Activated CD4-positive, alpha-beta T cell treated with anti-CD3 and anti-CD28 coated beads for 24 hours (primary cell): ENCODE measurements at places on chromosomes 13 and 19.

DNA sequence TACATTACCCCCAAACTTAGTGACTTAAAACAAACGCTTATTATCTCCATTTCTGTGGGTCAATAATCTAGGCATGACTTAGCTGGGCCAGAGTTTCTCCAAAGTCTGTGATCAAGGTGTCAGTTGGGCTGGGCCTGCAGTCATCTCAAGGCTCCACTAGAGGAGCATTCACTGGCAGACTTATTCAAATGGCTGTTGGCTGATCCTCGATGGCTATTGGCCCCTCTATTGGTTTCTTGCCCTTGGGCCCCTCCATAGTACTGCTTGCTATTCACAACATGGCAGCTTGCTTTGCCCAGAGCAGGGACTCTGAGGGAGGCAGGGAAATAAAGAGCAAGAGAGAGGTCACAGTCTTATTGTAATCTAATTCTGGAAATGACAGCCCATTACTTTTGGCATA is 57.6 kb downstream of the RCBTB2 start:
- no peak for DNase-seq

GRCh38 chr13:48402325-48402932 is 10.5 kb downstream of the LPAR6 start:
- no peak for DNase-seq

DNA sequence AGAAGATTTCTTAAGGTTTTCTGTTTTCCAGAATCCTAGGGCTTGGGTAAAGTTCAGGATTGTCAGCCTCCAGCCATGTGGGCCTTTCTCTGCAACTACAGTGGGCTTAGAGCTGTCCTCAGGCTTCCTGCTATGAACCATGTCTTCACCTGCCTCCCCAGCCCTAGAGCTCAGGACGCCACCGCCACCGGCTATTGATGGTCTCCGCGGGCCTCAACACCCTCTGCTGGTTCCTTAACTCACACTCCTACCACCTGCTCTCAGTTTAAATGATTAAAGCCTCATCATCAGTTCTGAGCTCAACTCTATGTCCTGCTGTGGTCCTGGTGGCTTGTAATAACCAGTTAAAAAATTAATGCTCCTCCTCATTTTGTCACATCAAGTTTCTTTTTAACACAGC is 221.0 kb downstream of the EFNB2 start:
- DNase-seq = no peak

DNA sequence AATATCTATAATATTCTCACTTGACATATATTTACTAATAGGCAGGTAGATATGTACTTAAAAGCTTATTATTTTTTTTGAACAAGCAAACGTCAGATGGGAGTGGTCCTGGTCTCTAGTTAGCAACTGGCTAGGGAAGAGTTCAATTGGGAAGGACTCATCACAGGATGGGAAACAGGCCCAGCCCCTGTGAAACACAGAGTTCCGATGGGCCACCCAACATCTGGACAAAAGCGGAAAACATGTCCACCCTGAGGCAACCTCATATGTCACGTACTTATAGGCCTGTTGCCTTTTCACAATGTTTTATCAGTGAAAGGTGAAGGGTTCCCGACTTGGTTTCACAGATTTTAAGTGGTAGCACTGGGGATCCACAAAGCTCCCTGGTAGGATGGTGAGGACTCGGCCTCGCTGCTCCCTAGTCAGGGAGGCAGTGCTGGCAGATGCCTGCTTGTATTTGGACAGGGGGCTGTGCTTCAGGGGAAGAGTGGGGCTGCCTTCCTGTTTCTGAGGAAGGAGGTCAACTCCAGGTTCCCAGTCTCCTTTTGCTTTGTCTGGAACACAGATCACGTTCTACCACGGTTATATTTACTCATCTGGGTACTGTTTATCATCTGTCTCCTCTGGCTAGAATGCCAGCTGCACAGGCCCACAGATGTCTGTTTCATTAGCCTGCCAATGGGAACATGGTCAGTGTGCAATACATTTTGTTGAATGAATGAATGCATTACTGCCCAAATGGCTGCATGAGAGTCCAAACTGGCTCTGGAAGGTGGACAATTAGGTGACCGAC is 49.4 kb upstream of the SLC15A1 start:
- no peak for DNase-seq
